Thoracic aorta (tissue), 2 donors: ENCODE measurements at places on chromosomes 2 and 18. TPM values are rescaled to one million over a fixed set of nuclear protein-coding genes. Genes with fewer than 3 reads are reported as not detected.

GRCh38 chr18:77316008-77316407, 66.4 kb downstream of the GALR1 start:
- no peak for DNase-seq

GRCh38 chr2:189327879-189328847, 113.1 kb upstream of the WDR75 start:
- DNase-seq = no peak

Gene ANKRD12
- total RNA-seq = 35.6 TPM

GRCh38 chr2:120344976-120345581, 857 bp upstream of the INHBB start:
- no peak for DNase-seq

Gene PROKR1
- total RNA-seq = not detected

Gene SOX11
- total RNA-seq = not detected

DNA sequence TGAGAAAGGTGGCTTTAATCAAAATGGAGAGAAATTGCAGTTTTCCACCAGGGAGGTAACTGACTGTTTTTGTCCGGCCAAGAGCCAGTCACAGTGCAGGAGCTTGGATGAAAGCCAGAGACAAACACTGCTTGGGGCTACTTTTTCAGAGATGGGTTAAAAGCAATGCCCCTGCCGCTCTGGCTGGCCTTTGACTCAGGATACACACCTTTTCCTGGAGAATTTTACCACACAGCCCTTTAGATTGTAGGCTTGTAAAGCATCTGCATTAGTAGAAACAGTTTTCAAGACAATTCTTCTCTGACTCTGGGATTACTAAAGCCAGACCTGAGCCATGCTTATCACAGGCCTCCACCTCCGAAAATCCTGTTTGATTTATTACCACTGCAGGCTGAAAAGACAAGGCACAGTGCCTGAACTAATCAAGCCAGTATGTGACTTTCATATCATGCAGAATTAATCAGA, 79.7 kb downstream of the CCBE1 start:
- DNase-seq = no peak

Gene ZNF385B
- total RNA-seq = 0.41 TPM

Gene SUMO1
- 36.8 TPM for total RNA-seq

DNA sequence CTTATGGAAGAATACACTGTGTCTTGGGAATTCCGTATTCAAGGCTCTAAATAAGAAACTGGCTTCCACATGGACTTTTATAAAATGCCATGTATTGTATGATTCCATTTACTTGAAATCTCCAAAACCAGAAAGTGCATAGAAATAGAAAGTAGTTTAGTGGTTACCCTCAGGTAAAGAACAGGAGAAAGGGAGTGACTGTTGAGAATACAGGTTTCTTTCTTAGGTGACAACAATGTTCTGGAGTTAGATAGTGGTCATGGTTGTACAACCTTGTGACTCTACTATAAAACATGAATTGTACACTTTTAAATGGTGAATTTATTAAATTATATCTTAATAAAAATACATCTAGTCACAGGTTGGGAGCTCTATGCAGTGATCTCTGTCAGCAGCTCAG, 481.8 kb downstream of the SPAG16 start:
- no peak for DNase-seq

Gene OR6B2
- total RNA-seq = not detected

- DNase-seq = no peak
Measured at GRCh38 chr2:222272446-222273015, 26.3 kb downstream of the PAX3 start.

DNA sequence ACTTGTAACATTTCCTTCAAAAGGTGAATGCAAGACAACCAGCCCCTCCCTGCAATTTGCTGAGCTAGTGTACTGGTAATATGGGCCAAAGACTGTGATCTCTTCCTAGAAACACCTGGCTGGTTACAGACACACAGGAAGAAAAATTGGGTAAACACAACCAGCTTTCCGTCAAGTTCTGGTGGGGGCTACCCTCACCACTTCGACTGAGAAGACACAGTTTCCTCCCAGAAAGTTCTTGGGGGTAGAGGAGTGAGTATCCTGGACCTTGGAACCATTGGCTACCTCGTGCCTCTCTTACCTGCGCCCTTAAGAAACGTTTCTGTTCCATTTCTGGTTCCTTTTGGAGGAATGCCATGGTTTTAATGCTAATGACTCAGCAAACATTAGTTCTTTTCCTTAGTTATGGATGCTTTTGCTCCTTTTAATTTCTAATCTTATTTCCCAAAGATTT, 120.9 kb upstream of the DLX2 start:
- DNase-seq = no peak

Gene MFSD6
- total RNA-seq = 75.1 TPM

DNA sequence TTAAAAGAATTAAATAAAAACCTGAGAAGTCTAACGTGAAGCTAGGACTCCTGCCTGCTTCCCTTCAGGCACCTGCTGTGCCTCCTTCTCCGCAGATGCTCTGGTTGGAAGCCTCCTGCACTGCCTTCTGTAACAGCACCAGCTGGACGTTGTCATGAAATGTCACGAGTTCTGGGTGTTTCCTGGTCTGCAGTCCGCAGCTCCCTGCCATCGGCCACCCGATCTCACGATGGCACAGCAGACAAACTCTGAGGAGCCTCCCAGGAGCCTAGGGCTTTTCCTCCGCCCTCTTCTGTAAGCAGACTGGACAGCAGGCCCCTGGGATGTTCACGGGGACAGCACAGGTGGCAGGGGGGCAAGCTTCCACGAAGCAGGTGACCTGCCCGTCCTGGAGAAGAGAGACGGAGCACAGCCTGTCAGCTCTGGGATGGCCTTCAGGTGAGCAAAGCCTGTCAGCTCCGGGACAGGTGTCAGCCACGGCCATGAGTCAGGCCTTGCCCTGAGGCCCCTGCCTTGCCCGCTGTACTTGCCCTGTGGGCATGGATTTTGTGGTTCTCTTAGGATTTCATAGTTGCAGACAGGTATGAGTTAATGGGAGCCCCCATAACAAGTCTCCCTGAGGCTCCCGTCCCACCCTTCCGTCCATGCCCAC, 110.3 kb downstream of the PXDN start:
- no peak for DNase-seq

- DNase-seq = no peak
Measured at GRCh38 chr2:25374411-25374810, 32.7 kb upstream of the DNMT3A start.

GRCh38 chr2:45797451-45798230, 146.2 kb downstream of the PRKCE start:
- no peak for DNase-seq

DNA sequence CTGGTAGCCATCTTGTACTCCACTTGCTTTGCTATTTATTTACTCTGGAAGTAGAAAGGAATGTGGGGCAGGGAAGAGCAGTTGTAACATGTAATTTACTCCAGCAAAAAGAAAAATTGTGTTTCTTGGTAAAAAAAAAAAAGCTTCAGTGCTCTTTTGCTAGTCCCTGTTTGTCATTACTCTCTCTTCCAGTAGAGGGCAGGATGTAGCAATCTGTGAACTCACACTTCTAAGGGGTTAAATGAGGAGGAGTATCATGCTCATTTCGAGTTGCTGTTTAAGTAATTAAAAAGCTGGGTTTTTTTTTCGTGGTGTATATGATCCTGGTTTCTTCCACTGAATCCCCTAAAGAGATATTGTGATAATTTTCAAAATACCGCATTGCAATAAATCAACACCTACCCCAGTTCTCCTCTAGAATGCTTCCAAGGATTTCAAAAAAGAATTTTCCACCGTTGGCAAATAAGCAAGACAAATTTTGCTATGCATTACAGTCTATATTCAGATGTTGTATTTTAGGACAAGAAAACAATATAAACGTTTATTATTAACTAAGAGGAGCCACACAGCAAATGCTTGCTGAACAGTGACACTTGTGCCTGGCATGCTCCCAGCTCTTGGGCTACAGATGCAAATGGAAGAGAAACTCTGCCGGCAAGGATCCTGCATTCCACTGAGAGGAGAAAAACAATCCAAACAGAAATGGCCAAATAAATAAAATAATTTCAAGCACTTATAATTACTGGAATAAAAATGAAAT, 261.6 kb downstream of the ASXL3 start:
- DNase-seq = no peak

DNA sequence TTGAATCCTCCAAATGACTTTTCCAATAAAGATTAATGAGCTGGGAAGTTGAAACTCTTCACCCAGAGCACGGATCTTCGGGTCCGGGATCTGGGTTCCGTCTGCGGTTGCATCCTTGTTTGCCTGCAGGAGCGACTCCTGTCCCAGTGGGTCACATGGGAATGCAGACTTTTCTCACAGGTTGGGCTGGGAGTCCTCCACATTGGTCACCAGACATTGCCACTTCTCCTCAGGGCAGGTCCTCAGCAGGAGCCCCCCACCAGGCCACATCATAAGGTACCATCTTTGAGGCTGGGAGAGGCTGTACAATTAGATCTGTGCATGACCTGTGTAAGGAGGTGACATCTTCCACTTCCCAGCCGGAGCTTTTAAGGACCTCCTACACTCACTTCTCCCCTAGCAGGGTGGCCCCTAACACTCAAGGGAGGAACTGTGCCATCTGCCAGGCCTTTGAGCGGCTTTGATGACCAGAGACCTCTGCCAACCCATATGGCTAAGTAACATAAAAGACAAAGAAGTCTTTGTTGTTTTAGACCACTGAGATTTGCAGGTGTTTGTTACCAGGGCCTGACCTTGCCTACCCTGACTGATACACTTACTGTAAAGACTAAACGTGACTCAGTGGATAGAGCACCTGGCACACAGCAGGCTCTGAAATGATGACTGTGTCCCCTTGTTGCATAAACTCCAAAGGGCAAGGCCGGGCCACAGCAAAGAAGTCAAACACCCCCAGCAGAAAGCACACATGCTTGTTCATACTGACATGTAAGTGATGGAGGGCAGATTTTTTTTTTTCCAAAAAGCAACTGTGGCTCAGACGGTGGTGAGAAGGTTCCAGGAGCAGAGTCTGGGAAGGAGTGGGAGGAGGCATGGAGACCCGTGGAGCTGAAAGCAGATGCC, 7.9 kb upstream of the TEX51 start:
- DNase-seq = no peak

Gene ALPP
- not detected for total RNA-seq

DNA sequence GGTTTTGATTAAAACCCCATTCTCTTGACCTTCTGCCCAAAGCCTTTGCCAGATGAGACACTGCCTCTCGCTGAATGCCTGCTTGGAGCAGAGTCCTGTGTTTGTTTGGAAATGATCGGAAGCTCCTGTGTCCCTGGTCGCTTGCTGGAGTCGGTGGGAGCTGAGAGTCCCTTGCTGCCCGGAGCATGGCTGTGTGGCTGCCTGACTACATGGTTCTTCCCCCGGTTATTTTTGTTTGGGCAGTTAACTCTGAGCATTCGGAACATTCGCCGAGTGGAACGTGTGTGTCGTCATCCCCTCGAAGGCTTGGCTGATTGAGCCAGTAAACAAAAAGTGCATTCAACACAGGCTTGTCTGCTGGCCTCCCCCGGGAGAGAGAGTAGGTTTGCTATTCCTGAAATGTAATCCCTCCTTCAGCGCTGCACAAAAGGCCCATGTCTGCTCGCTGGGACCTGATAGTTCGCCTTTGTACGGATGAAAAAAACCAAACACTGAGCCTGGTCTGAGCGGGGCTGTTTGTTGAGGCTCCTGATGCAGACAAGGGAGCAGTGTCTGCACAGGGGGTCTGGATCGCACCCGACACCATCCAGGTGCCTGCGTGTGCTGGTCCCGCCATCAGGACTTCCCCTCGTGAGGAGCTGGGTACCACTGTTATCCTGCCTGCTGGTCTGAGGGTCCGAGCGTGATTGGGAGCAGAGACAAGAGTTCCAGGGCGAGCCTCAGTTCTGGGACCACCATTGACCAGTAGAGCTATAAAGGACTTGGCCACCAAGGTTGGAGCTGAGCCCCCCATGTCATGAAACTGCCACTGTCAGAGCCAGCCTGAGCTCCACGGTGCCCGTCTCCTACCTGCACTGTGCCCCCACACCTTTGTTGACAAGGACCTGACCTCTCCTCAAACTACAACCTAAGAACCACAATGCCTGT, 83.8 kb downstream of the AGAP1 start:
- DNase-seq = no peak

Gene ACVR2A
- 8.1 TPM for total RNA-seq

Gene ATAD2B
- 80.7 TPM for total RNA-seq

DNA sequence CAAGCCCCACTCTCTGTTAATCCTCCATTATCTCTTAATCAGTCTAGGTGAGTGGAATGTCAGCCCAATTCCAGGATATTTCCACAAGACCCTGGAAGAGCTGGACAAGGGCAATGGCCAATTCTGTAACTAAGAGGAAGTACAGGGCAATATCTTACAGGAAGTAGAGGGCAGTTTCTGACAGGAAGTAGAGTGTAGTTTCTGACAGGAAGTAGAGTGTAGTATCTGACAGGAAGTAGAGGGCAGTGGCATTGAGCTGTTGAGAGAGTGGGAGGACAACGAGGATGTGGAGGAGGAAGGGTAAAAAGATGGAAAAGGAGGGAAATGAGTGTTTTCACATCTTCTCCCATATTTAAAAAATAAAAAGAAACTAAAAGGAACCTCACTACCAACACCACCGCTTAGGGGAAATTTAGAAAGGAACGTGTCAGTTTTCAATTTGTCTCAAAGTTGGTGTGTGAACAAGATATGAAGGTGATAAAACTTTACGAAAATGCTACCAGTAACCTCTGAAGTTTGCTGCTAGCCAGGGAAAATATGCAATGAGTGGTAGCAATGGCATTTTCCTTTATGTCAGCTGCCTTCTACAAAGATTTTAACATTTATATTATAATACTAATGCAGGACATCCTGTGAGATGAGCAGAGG, 430.9 kb upstream of the HNRNPA3 start:
- no peak for DNase-seq

Gene B3GNT2
- total RNA-seq = 27.9 TPM

- DNase-seq = no peak
Measured at GRCh38 chr2:213451542-213452239, 167.4 kb downstream of the SPAG16 start.

- no peak for DNase-seq
Measured at GRCh38 chr2:191025135-191025534, 11.2 kb upstream of the STAT1 start.

GRCh38 chr18:43917520-43917919, 640.2 kb upstream of the SYT4 start:
- no peak for DNase-seq

DNA sequence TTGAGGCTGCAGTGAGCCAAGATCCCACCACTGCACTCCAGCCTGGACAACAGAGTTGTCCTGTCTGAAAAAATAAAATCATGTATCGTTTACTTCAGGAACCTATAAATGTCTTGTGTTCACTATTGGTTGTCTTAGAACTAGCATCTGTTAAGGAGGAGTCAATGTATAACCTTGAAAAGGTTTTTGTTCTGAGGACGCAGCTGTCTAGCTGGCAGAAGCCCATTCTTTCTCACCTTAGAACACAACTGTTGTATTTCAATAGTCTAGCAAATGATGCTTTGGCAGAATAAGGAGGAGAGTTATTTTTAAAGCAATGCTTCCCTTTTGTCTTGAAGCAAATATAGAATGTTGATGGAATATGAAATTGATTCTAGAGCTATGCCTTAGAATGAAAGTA, 21.1 kb downstream of the EPB41L5 start:
- no peak for DNase-seq

Gene KATNAL2
- total RNA-seq = 5.7 TPM
